Smooth muscle cell of trachea (primary cell): ENCODE measurements at places on chromosomes 3 and 15. TPM values are rescaled to one million over a fixed set of nuclear protein-coding genes. Genes with fewer than 3 reads are reported as not detected.

The MYZAP gene
- total RNA-seq = under 0.01 TPM in 1 of 2 replicates, not detected in the other

The ASB14 gene
- total RNA-seq = not detected in 2 replicates

The LMAN1L gene
- 0.15 TPM in 1 of 2 replicates, not detected in the other for total RNA-seq

The DAPK2 gene
- total RNA-seq = 1.7 and 2.0 TPM in 2 replicates

The GOLGA6A gene
- not detected in 2 replicates for total RNA-seq

The EPHA6 gene
- not detected in 2 replicates for total RNA-seq

The NECTIN3 gene
- 73.0 and 75.8 TPM in 2 replicates for total RNA-seq

The TMEM44 gene
- 13.8 and 15.7 TPM in 2 replicates for total RNA-seq

The LIPH gene
- not detected in 2 replicates for total RNA-seq

The GATA2 gene
- total RNA-seq = 1.6 and 2.6 TPM in 2 replicates

The PRTG gene
- 1.6 and 1.7 TPM in 2 replicates for total RNA-seq

The ZNF80 gene
- total RNA-seq = not detected in 2 replicates

The IL17RC gene
- 57.6 and 58.9 TPM in 2 replicates for total RNA-seq
